Mammary epithelial cell (primary cell): ENCODE measurements at places on chromosomes 12 and 14.

DNA sequence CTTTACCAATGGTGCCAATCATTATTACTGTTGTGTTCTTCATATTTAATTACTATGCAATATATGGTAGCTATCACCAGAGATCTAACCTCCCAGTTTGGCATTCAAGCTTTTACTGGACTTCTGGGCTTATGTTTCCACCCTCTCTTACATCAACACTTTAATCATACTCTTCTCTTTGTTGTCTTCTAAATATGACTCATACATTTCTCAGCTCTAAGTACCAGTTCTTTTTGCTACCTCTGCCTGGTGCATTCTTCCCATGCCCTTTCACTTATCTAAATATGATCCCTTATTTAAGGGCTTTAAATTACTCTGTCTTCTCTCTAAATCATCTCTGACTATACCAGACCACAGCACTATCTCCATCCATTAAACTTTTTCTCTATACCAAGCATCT, 246.1 kb upstream of the CCDC196 start:
- DNase-seq, result peak; percentile 27

- DNase-seq, result no peak
Measured at GRCh38 chr14:24185026-24185425, 3.6 kb downstream of the IPO4 start.

DNA sequence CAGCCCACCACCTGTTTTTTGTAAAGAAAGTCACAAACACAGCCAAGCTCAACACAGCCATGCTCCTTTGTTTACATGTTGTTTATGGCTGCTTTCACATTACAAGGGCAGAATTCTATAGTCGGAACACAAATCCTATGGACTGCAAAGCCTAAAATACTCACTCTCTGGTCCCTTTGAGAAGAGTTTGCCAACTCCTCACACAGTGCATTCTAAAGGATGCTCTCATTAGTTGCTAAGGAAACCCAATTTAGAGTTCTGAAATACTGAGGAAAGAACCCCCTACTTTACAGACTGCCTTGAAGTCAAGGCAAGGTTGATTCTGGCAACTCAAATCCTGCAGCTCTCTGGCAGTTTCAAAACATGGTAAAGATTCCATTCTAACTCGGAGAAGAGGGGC, 38.3 kb downstream of the DCP1B start:
- no peak for DNase-seq

DNA sequence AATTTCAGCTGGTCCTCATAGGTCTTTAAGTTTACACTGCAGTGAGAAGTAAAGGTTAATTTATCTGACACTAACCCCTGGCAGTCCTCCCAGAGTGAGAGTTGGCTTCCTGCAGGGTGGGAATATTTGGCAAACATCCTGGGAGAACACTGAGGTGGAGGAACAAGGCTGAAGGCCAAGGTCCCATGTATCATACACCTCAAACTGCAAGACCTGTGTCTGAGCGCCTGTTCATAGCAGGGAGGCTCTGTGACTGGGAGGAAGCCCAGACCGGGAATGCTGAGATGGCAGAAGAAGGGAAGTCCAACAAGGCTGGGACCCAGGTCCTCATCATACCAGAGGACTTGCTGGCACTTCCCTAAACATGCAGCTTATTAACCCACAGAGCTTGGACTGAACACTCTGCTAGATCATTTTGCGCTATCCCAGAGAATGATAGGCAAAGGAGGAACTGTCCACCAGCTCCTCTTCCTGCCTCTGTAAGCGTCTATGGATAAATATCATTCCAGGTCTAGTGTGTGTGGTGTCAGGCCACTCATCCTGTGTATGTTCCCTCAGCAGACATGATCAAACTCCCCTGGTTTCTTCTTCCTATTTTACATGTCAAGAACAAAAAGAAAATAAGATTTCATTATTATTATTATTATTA, 199.6 kb upstream of the CNOT2 start:
- peak; percentile 6 for DNase-seq

DNA sequence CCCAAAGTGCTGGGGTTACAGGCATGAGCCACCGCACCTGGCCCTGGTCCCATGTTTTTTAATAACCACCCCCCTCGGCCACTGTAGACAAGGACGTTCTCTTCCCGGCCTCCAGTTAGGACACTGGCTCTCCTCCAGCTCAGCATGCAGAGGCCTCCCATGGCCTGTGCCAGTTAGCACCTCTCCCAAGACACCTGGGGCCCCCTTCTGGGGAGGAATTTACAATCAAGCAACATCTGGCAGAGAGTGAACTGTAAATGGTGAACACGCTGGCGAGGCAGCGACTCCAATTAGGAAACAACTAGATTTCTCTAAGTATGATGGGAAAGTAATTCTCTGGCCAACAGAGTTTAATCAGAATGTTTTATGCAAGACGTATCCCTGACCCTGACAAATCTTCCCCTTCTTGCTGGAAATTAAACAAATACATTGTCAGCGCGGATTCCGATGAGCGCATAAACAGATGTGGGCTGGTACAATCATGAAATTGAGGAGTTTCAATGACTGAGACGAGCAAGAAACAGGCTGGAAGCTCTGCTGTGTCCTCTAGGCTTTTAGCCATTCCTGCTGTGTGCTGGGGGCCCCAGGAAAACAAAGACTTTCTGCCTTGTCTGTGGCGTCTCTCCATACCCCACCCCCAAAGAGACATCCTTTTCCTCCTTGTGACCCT, 61.7 kb upstream of the DLK1 start:
- DNase-seq, result no peak

DNA sequence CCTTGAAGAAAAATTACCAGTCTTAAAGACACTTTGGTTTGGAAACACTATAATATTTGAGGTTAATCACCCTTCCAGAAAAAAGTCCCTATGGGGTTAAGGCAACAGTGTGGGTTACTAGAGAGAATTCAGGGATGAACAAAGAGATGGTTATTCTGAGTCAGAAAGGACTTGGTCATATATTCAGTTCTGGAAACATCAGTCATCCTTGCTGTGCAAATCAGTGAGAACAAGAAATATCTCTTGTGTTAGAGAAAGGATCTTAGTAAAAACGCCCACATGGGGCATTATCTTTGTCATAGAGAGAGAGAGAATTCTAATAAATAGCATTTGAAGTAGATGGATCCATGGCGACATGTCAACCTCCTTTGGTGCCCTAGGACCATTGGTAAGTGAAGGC, 59.4 kb upstream of the E2F7 start:
- peak; percentile 82 for DNase-seq

DNA sequence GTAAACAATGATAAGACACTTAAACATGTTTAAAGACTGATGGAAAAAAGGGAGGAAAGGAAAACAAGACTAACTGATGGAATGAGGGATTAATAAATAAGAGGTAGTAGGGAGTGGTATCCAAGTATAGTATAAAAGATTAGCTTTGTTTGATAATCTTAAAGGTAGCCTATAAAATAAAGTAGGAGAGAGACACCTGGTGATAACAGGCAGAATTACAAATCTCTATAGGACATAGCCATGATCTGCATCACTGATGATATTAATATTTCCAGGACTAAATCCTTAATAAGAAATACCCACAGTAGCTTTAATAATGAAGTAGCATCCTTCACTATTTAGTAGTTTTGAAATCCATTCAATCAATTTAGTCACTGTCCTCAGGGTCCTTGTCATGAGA, 30.4 kb downstream of the DLGAP5 start:
- peak; percentile 17 for DNase-seq

DNA sequence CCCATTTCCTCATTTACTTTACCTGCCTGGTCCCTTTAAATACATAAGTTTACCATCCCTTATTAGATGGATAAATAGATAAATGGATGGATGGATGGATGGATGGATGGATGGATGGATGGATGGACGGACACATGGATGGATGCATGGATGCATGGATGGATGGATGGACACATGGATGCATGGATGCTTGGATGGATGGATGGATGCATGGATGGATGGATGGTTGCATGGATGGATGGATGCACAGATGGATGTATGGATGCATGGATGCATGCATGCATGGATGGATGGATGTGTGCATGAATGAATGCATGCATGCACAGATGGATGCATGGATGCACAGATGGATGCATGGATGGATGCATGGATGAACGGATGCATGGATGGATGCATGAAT, 93.6 kb downstream of the DPF3 start:
- DNase-seq, result no peak

DNA sequence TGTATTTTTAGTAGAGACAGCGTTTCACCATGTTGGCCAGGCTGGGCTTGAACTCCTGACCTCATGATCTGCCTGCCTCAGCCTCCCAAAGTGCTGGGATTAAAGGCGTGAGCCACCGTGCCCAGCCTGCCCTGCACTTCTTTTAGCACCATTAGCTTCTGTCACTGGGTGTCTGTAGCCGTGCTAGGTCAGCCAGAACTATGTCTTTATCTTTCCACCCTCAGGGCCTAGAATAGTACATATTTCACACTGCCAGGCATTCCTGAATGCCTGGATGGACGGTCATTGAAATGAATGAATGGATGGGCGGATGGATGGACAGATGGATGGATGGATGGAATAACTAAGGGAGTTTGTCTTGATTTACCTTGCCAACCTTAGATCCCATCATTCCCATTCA, 33.7 kb downstream of the FBXL14 start:
- DNase-seq, result no peak

DNA sequence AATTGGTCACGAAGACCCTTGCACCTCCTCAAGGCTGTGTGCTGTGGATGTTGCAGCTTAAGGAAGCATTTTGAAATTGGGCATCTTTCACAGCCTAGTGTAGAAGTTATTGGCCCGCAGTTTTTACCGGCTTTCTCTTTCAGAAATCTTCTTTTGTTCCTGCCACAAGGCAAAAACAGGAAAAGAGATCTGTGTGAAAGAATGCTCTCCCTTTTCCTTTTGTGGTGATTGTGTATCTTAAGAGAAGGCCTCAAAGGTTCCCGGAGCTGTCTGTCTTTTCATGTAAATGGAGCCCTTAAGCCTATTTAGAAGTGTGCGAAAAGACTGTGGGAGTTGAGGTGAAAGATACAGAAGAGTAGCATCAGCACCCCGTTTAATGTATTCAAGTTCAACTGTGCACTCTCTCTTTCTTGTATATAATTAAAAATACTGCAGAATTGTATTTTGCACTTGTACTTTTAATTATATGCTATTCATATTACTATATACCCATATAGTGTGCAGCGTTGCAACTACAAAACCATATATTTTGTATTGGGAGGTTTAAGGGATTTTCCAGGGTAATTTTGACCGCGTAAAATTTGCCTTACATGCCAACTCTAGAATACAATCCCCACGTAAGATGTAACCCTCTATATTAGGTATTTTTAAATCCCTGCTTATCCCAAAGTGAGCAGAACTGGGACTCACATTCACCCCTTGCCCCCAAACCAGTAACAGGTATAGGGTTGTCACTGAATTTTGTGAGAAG, 441.7 kb downstream of the RAD51B start:
- DNase-seq, result no peak

- DNase-seq, result peak; percentile 55
Measured at GRCh38 chr14:102096569-102097188, 9.8 kb upstream of the HSP90AA1 start.

GRCh38 chr12:124780336-124780735, 83.3 kb downstream of the SCARB1 start:
- DNase-seq, result no peak
